ENCODE measurements at places on chromosomes 6 and 20.

- DNase-seq, result peak; percentile 16
- H3K4me1 ChIP-seq, result no peaks in the 10 kb centered on the region
- H3K27me3 ChIP-seq, result no peaks in the 10 kb centered on the region
- no peaks in the 10 kb centered on the region for H3K36me3 ChIP-seq
These were observed 329.8 kb upstream of the SOX4 start for GRCh38 chr6:21263531-21264287.

- peaks cover 2% of the 10 kb centered on the region for H3K4me1 ChIP-seq
- no peaks in the 10 kb centered on the region for H3K27me3 ChIP-seq
- H3K36me3 ChIP-seq, result peaks cover 17% of the 10 kb centered on the region
- H3K27ac ChIP-seq, result no peak overlapping the region
These were observed 6.2 kb downstream of the HEBP2 start for GRCh38 chr6:138410048-138410735.

DNA sequence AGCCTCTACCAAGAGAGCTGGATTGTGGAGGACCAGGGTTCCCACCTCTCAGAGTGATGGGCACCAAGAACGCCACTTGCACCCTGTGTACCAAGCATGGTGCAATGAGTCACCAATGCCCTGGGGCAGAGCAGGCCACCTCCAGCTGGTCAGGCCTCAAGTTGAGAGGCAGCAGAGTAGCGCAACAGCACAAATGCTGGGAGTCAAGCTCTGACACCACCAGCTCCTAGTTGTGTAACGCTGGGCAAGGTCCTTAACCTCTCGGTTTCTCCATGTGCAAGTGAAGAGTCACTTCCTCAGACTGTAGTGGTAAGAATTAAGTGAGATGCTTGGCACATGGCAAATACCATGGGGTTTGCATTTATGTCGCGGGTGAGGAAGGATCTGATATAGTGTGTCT, 25.6 kb downstream of the GFOD1 start:
- no peak for DNase-seq
- H3K36me3 ChIP-seq, result no peaks in the 10 kb centered on the region
- H3K4me3 ChIP-seq, result no peak overlapping the region
- no peaks in the 10 kb centered on the region for H3K27me3 ChIP-seq

DNA sequence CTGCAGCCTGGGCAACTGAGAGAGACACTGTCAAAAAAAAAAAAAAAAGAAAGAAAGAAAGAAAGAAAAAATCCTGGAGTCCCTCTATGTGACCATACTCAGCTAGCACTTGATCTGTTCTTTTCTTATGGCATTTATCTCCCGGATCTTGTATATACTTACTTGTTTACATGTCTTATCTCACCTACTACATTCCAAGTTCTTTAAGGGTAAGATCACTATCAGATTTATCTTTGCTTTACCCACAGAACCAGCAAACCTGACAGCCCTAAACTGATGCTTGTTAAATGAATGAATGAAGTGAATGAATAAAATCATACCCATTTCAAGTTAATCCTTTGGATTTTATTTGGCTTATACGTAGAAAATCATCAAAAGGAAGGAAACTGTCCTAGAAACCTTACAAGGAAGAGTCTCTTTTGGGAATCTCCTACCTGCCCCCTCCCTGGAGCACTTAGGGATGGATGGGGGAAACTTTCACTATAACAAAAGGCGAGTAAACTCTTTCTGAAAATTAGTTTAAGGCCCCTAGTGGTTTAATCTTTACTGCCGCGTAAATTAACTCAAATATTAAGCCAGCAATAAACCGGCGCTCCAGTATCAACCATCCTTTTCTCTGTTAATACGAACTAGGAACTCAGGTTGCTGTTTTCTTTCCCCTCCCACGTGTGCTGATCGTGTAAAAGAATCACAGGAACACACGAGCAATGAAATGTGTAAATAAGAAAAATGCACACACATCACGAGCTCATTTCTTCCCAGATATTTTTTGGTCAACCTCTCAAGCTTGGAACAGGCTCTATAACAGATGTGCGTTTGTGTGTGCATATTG, 1.3 kb upstream of the UTRN start:
- DNase-seq, result peak; percentile 46
- H3K4me3 ChIP-seq, result peak overlapping the region; percentile 97
- no peaks in the 10 kb centered on the region for H3K36me3 ChIP-seq
- H3K27me3 ChIP-seq, result no peaks in the 10 kb centered on the region
- H3K27ac ChIP-seq, result no peak overlapping the region

- H3K4me1 ChIP-seq, result no peaks in the 10 kb centered on the region
- H3K36me3 ChIP-seq, result no peaks in the 10 kb centered on the region
- no peak overlapping the region for H3K27ac ChIP-seq
- DNase-seq, result no peak
- no peaks in the 10 kb centered on the region for H3K27me3 ChIP-seq
- no peak overlapping the region for H3K4me3 ChIP-seq
These were observed 1143.8 kb upstream of the MAP3K7 start for GRCh38 chr6:91730710-91731109.

GRCh38 chr20:41618807-41619311, 682 bp upstream of the CHD6 start:
- no peaks in the 10 kb centered on the region for H3K36me3 ChIP-seq
- peak overlapping the region; percentile 42 for H3K27ac ChIP-seq
- peak overlapping the region; percentile 77 for H3K4me3 ChIP-seq
- H3K4me1 ChIP-seq, result no peaks in the 10 kb centered on the region
- no peaks in the 10 kb centered on the region for H3K27me3 ChIP-seq
- no peak for DNase-seq

DNA sequence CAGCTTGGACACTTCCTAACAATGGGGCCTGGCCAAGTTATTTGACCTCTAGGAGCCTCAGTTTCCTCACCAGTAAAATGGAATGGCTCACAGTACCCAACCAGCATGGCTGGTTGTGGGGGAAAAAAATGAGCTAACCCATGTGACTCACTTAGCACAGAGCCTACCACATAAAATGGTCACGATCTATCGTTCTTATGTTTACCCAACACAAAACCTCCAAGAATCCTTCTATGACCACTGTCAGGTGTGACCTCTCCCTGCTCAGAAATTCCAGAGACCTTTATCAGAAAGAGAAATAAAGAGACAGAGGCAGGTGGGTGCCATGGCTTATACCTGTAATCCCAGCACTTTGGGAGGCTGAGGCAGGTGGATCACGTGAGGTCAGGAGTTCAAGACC, 39.4 kb downstream of the BPIFB1 start:
- no peak overlapping the region for H3K27ac ChIP-seq
- no peak overlapping the region for H3K4me3 ChIP-seq
- no peaks in the 10 kb centered on the region for H3K36me3 ChIP-seq
- DNase-seq, result no peak

DNA sequence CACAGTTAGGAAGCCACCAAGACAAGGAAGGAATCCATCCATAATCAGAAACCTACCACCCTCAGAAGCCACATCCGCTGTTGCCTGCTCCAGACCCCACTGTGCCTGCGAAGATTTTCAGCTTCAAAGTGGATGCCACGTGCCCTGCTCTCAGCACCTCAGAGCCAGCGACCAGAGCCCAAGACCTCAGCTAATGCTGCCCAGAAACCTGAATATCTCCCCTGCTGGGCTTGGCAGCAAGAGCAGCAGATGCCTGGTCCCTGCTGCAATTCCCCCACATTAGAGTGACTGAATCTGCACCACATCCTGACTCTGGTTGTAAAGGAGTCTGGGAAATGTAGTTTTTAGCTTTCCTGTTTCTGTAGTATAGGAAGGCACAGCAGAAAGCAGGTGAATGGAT, 10.7 kb upstream of the ULBP3 start:
- no peak overlapping the region for H3K4me3 ChIP-seq
- H3K4me1 ChIP-seq, result no peaks in the 10 kb centered on the region
- H3K27ac ChIP-seq, result no peak overlapping the region
- no peaks in the 10 kb centered on the region for H3K36me3 ChIP-seq
- no peak for DNase-seq
- no peaks in the 10 kb centered on the region for H3K27me3 ChIP-seq

DNA sequence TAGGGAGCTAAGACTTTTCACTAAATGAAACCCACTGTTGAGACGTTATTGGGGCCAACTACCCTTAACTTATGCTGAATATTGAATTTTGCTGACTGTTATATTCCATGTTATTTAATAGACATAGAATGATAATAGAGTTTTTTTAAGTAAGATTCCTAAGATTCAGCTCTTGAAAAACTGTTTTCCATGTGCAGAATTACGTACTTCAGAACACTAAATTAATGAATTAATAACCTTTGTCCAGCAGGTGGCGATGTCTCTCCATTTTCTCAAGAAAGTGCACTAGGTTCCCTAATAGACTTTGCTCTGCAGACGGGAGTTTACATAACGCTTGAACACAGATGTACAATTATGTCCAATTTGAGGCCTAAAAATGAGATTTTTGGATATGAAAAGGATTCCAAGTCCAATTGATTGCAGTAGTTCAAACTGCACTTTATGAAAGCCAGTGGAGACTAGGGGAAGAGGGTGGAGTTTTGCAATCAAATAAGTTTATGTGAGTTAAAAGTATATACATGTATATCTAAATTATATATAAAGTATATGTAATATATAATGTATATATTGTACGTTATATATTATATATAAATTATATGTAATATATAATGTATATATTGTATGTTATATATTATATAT, 282.1 kb downstream of the UST start:
- no peaks in the 10 kb centered on the region for H3K27me3 ChIP-seq
- H3K4me1 ChIP-seq, result no peaks in the 10 kb centered on the region
- no peak overlapping the region for H3K27ac ChIP-seq
- no peak overlapping the region for H3K4me3 ChIP-seq

DNA sequence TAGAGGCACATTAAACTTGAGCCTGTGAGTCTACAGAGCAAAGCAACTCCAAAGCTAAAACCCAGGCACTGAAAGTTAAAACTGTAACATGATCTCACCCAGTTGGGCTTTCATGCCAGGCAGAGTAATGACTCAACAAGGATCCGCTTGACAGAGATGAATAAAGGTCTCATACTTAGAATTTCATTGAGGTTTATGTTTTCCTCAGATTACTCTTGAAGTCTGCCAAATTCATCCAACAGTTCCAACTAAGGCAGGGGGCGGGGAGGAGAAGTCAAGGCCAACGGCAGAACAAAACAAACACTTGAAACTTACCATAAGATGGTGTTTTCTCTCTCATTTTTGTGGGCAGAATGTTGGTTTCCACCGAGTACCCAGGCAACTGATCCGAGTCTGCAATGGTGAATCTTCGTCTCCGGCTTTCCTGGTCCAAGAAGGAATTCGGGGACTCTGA, 54.0 kb upstream of the IPCEF1 start:
- H3K27me3 ChIP-seq, result no peaks in the 10 kb centered on the region
- no peaks in the 10 kb centered on the region for H3K4me1 ChIP-seq
- no peak overlapping the region for H3K27ac ChIP-seq

- H3K4me1 ChIP-seq, result no peaks in the 10 kb centered on the region
- no peak overlapping the region for H3K4me3 ChIP-seq
- H3K36me3 ChIP-seq, result no peaks in the 10 kb centered on the region
- no peaks in the 10 kb centered on the region for H3K27me3 ChIP-seq
- DNase-seq, result no peak
These were observed 19.4 kb upstream of the TFAP2A start for GRCh38 chr6:10434235-10434634.

DNA sequence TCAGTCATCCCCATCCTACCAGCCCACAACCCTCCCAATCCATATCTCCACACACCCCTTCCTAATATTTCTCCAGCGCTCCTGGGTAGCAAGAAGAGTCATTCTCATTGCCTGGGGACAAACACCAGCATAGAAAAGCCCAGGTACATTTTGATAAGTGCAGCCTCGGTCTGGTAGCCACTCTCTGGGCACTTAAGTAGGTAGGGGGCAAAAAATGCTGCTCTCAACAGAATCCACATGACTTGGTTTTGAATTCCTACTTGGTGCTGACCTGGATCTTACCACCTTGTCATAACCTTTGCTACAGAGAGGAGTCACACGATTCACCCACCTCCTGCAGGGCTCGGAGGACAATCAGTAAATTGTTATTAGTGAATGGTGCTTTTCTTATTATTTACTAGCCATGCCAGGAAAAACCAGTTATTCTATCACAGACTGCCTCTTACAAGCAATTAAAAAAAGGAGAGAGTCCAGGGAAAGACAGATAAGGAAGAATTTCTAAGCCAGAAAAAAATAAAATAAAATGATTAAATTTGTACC, 249.1 kb downstream of the LY86 start:
- H3K4me3 ChIP-seq, result no peak overlapping the region
- peaks cover under 1% of the 10 kb centered on the region for H3K4me1 ChIP-seq
- no peaks in the 10 kb centered on the region for H3K36me3 ChIP-seq
- H3K27ac ChIP-seq, result no peak overlapping the region
- DNase-seq, result no peak

DNA sequence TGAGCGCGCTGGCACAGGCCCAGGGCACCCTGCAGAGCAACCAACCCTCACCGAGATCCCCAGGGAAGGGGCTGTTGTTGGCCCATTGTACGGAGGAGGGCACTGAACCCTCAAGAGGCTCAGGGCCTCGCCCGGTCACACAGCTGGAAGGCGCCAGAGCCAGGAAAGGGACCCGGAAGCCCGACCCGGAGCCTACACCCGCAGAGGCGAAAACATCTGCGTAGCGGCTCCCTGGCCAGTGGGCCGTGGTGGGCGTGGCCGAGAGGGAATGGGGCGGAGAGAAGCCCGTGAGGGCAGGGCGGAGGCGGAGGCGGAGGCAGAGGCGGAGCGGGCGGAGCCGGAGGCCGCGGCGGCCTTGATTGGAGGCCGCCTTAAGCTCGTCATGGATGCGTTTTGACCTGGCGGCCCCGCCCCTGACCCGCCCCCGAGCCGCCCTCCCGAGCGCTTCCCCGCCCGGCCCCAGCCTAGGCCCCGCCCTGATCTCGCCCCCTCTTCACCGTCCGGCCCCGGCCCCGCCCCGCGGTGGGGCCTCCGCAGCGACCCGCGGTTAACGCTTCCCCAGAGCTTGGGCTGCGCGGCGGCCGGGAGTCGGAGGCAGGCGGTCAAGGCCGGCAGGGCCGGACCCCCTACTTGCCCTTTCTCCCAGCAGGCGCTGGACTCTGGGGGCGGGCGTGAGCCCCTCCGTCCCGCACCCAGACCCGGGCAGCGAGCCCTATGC, 2.1 kb upstream of the MRGBP start:
- DNase-seq, result peak; percentile 96
- H3K4me3 ChIP-seq, result peak overlapping the region; percentile 29
- H3K4me1 ChIP-seq, result peaks cover 34% of the 10 kb centered on the region
- H3K27me3 ChIP-seq, result no peaks in the 10 kb centered on the region
- no peaks in the 10 kb centered on the region for H3K36me3 ChIP-seq

DNA sequence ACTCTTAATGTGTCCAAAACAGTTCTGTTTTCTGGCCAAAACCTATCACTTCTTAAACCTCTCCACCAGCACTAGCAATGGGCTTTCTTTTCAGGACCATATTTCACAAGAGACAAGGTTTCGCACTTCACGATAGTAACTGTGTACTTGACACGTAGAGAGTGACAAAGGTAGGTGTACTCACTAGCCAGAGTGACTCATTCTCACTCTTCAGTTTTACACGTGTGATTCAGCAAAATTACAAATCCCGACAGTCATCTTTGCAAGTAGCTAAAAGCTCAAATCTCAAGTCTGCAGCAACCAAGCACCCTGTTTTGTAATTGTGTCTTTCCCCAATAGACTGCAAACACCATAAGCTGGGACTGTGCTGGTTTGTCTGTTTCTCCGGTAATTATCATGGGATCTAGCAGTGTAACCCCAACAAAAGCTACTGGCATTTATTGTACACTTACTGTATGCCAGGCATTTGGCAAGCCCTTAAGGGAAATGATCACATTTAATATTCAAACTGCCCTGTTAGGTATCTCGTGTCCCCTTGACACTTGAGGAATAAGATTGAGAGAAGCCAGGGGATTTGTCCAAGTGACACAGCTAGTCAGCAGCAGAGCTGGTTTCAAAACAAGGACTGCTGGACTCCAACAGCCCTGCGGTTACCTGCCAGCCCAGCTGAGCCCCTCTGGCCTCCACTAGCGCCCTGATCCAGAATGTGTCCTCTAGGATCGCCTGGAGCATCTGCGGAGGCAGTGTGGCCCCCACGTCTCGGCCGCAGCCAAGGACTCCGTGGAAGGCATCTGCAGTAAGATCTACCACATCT, 9.9 kb downstream of the PCIF1 start:
- DNase-seq, result no peak
- no peaks in the 10 kb centered on the region for H3K4me1 ChIP-seq
- no peak overlapping the region for H3K27ac ChIP-seq
